ENCODE measurements at places on chromosomes 2 and 18.

GRCh38 chr2:56008661-56009431, 85.3 kb upstream of the EFEMP1 start:
- DNase-seq: no peak

DNA sequence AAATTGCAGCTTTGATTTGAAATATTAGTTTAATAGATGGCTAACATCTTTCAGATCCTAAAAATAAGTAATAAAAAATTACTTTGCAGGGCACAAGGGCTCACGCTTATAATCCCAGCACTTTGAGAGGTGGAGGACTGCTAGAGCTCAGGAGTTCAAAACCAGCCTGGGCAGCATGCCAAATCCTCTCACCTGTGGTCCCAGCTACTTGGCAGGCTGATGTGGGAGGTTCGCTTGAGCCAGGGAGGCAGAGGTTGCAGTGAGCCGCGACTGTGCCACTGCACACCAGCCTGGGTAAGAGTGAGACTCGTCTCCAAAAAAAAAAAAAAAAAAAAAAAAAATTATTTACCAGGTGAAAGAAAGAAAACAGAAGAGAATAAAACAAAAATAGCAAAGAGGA, 449.8 kb downstream of the NRXN1 start:
- no peak for DNase-seq

DNA sequence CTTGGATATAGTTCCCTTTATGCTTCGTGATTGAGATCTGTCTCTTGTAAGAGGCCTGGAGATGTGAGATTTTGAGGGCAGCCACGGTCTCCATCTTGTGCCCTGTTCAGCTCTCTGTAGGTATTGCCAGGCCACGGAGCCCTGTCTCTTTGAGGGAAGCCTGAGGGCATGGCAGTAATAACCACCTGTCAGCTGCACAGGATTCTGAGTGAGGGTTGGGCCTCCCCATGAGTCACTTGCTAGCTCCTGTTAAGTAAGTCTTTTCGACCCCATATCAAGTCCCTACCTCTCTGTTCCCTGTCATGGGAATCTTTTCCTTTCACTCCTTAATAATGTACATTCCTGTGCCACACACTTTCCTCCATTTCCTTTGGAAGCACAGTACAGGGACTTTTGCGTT, 20.4 kb downstream of the LYPD6B start:
- no peak for DNase-seq

DNA sequence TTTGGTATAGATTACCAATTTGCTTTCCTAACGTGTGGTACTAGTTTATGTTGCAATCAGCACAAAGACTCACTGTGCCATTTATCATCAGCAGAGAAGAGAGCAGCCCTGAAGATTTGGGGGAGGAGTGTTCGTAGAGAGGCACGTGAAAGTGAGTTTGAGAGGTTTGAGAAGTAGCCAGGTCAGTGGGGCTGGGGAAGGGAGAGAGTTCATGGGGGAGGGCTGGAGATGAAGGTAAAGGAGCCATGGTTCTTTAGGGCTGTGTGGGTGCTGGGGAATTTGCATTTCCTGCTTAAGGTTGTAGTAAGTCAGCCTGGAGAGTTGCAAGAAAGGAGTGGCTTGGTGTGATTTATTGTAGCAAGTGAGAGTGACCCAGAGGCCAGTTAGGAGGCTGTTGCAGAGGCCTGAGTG, 172.1 kb downstream of the NEDD4L start:
- no peak for DNase-seq

DNA sequence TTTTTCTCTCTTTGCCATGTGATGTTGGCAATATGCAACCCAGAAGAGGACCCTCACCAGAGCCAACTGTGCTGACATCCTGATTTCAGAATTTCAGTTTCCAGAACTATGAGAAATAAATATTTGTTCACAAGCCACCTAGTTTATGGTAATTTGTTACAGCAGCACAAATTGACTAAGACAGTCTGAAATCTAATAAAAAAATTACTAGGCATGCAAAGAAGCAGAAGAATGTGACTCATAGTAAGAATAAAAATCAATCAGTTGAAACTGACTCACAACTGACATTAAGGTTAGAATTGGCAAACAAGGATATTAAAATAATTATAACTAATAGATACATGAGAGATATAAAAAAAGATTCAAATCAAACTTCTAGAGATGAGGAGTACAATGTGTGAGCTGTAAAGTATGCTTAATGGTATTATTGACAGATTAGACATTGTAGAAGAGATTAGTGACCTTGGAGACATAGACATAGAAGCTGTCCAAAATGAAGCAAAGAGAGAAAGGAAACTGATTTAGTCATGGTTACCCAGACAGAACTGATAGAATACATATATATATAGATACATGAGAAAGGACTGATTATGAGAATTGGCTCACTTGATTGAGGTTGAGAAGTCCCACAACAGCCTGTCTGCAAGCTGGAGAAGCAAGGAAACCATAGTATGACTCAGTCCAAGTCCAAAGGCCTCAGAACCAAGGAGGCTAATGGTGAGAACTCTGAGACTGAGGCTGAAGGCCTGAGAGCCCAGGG, 27.8 kb upstream of the TTC39C start:
- DNase-seq: no peak

GRCh38 chr2:223396993-223397392, 205.2 kb downstream of the SCG2 start:
- DNase-seq: no peak

DNA sequence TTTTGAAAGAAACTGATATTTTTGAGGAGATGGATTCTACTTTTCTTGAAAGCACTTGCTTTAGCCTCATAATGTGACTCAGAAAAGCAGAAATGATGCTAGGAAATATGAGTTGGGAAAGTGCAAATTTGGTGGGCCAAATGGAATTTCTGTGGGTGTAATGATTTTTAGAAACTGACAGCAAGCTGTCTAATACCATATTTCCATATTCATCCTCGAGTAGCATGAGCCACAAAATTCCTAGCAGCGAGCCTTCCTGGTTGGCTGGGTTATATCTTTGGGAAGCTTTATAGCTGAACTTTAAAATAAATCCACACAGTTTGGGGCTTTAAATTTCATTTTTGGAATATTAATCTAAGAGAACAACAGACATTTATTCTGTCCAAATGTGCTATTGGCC, 190.0 kb downstream of the DSC3 start:
- DNase-seq: no peak

GRCh38 chr18:68734308-68734707, 19.4 kb upstream of the TMX3 start:
- no peak for DNase-seq

DNA sequence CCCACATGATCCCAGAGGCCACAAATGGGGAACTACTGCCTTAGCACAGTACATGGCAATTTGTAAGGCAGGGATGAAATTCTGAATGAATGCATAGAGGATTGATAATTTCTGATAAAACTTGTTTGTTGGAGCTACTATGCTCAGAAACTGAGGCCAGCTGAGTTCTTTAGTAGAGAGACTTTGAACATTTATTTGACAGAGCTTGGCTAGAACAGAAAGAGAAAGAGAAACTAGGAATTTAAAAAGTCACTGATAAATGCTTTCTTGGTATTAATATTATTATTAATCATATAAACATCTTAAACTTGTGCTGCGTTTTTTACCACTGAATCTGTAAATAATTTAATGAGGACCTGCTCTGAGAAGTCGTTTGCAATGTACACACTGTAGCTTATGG, 923.7 kb upstream of the CNTNAP5 start:
- no peak for DNase-seq

GRCh38 chr2:240626531-240627300, 1.4 kb downstream of the GPR35 start:
- DNase-seq: no peak

- DNase-seq: no peak
Measured at GRCh38 chr18:35289293-35289692, 736 bp downstream of the ZSCAN30 start.

GRCh38 chr2:85012431-85012830, 41.5 kb downstream of the KCMF1 start:
- DNase-seq: no peak

GRCh38 chr2:200461846-200462710, 47.8 kb downstream of the KCTD18 start:
- DNase-seq: no peak

DNA sequence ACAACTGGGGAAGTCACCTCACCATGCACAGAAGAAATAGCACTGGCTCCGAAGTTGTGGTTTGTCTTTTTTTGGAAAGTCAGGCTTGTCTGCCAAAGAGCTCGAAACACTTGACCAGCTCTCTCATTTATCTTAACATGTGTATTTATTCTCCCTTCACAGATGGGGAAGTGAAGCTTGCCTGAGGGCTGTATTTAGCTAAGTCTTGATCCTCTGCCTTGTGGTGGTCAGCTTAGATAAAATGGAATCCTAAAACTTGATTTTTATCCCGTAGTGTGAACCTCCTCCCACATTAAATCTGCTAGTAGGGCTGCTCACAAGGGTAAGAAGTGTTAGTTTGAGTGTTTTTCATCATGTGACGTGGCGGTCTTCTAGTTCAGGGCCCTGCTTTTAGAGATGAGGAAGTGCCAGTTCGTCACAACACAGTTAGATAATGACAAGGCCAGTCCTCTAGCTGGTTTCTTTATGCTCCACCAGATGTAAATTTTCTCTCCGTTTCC, 89.7 kb downstream of the TMEM247 start:
- DNase-seq: no peak

DNA sequence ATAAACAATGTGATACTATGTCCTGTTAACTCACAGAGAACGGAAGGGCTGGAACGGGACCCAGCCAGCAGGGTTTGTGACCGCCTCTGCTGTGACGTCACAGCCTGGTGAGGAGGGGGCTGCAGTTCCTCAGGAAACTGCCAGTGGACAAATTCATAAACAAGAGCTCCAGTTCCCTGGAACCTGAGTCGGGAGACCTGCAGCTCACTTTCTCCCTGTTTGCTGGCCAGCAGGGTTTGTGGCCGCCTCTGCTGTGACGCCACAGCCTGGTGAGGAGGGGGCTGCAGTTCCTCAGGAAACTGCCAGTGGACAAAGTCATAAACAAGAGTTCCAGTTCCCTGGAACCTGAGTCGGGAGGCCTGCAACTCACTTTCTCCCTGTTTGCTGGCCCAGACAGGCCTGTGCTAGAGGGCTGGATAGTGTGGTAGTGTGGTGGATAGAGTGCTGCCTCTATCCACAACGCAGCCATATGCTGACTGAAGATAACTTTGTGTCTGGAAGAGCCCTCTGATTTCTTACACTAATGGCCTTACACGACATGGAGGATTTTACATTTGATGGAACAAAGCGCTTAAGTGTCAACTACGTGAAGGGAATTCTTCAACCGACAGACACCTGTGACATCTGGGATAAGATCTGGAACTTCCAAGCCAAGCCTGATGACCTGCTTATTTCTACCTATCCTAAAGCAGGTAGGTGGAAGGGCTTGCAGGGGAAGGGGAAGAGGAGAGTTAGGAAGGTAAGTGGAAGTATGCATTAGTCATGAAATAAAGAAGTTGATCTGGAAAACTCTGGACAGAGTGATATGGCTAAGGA, at the start of gene SULT1C4:
SULT1C4 (plus strand) TSS at position 140 of the 816 bp plus-strand sequence; CDS start at position 524, 384 bp downstream.
- DNase-seq: no peak

DNA sequence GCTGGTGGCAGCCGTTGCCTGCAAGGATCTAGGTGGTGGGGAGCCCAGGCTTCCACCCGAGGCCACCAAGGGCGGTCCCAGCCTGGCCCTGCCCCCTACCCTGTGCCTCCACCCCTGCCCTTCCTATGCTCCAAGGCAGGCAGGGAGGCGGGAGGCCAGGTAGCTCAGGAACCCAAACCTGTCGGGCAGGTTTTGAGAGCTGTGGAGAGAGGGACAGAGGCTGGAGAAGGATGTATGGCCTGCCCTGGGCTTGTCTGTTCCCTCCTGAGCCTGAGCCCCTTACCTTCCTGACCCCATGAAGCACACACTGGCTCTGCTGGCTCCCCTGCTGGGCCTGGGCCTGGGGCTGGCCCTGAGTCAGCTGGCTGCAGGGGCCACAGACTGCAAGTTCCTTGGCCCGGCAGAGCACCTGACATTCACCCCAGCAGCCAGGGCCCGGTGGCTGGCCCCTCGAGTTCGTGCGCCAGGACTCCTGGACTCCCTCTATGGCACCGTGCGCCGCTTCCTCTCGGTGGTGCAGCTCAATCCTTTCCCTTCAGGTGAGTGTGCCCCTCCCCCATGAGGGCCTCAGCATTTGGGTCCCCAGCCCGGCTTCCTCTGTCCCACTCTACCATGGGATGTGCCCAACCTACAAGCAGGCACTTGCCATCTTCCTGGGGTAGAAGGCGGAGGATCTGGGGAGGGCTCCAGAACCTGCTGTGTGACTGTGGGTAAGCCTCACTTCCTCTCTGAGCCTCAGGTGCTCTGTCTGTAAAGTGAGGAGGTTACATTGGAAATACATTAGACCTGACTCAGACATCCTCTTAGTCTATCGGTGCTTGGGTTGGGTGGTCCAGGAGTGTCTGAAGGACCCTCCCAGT, at the start of gene PROM2:
PROM2 (plus strand) TSS at position 159 of the 860 bp plus-strand sequence; CDS start at position 296, 137 bp downstream.
- DNase-seq: no peak

DNA sequence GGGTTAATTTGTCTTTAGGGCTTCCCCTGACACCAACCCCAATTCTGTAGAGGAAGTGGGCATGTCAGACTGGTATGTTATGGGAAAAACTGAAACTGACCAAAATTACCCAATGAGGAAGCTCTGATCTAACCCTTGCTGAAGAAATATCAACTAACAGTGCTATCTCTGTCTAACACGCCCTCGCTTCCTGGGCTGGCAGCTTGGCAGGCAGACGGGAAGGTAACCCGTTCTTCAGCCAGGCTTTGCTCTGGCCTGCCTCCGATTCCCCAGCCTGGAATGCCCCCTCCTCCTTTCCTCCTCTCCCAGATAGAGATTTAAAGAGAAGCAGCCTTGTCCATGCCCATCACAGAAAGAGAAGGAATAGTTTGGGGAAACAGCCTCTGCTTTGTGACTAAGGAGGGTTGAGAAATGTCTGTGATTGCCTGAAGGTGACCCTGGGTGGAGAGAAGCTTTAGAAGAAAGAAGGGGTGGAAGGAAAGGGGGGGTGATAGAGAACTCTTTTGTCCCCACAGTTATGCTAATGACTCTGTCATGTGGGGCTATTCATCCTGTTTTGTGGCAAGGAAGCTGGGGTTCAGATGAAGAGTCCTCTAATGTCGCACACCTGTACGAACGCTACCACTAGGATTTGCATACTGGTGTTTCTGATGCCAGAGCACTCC, 15.4 kb downstream of the HK2 start:
- no peak for DNase-seq

DNA sequence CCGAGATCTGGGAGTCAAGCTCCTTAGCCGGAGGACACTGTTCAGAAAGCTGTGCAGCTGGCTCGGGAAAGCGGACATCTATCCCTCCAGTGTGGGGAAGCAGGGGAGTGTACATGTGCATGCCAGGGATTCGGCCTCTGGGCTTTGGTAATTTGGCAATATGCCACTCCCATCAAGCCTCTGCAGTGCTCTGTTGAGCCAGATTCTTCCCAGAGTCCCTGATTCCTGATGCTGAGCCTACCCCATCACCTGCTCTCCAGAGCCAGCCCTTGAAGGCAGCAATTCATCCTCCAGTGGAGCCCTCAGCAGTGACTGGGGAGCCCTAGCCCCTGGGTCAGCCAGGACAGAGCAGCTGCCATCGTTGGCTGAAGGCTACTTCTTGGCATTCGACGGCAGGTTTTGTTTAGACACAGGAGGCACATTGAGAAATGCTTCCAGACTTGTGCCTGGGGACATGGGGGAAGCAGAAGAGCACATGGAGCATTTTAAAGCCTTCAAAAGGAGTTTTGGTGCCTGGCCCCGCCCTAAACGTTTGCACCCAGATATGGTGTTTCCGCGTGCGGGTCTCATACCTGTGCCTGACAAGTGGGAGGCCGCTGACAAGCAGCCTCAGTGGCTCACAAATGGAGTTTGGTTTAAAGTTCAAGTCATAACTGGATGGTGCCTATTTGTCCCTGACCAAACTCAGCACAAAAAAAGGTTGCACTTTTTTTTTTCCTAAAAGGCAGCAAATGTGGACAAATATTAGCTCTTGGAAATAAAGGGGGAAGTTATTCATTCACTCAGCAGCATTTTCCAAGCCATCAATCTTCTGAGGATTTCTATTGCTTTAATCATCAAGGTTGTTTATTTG, 272.8 kb downstream of the CYRIA start:
- DNase-seq: no peak

GRCh38 chr2:118040891-118041290, 27.0 kb upstream of the CCDC93 start:
- no peak for DNase-seq
